ENCODE measurements at places on chromosomes 5 and 9. TPM values are rescaled to one million over a fixed set of nuclear protein-coding genes. Genes with fewer than 3 reads are reported as not detected.

The CD180 gene
- total RNA-seq: 5.2 TPM

The OR1Q1 gene
- total RNA-seq: not detected

DNA sequence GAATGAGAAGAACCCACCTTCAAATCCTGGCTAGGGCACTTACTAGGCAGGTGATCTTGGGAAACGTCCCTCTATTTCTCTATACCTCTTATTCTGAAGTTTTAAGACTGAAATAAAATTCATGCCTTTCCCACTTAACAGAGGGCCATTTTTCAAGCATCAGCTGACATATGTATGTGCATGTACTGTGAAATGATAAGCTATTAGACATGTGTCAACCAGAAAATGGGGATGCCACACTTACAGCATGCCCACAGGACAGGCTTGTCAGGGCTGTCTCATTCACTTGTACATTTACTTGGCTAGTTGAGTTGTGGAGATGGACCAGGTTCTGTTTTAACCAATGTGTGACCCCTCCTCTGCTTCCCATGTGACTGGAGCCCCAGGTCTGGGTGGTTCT lies 78.5 kb downstream of the C9orf152 start:
- no peak for DNase-seq

DNA sequence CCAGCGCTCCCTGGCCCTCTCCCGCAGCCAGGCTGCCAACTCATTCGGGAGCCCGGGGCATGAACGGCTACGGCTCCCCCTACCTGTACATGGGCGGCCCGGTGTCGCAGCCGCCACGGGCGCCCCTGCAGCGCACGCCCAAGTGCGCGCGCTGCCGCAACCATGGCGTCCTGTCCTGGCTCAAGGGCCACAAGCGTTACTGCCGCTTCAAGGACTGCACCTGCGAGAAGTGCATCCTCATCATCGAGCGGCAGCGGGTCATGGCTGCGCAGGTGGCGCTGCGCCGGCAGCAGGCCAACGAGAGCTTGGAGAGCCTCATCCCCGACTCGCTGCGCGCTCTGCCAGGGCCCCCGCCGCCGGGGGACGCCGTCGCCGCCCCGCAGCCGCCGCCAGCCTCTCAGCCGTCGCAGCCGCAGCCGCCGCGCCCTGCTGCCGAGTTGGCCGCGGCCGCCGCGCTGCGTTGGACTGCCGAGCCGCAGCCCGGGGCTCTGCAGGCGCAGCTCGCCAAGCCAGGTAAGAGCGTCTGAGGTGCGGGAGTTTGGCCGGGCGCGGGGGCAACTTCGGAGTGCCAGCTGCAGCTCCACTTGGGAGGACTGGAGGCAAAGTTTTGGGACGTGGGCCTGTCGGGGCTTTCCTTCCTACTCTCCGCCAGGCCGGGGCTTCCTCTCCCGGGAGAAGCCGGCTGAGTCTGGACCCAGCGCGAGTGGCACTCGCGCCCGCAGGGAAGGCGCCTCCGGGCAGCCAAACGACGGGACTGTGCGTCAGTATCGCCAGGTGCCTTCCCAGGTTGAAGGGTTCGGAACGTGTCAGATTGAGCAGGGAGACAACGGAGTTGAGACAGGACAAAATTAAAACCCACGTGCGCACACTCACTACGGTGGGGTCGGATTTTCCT lies 735 bp downstream of the DMRT3 start:
- no peak for DNase-seq
